Heart right ventricle (tissue), 16 donors: ENCODE measurements at places on chromosomes 1 and 21. TPM values are rescaled to one million over a fixed set of nuclear protein-coding genes. Genes with fewer than 3 reads are reported as not detected.

The MMP23B gene
- total RNA-seq = 65.0 TPM

DNA sequence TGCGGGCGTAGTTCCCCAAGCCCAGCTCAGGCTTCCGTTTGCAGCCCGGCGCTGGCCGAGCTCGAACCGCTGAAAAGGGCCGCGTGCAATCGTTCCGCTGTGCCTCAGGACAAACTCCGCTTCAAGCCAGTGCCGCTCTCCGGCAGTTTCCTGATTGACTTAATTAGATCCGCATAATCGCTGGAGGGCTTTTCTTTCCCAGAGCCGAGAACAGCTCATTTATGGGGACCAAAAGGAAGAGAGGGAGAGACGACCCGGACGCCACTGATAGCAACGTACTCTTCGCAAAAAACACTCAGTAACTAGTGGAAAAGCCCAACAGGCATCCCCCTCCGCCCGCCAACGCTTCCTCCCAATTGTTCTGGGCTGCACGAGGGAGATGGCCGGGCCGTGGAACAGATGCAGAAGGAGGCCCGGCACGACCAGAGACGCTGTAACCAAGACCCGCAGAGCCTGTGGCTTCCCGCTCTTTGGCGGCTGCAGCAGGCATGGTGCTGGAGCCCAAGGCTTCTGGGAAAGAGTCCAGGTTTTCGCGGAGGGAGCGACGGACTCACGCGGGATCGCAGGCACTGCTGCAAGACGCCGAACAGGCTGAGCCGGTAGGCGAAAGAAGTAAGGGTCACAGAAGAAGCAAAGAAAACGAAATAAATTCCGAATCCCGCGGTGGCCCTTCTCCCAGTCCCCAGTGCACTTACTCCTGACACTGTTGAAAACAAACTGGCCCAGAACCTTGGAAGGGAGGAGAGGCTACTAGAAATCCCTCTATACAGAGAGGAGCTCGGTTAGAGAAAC lies 3.6 kb upstream of the FOXD2 start:
- DNase-seq = peak; percentile 65

DNA sequence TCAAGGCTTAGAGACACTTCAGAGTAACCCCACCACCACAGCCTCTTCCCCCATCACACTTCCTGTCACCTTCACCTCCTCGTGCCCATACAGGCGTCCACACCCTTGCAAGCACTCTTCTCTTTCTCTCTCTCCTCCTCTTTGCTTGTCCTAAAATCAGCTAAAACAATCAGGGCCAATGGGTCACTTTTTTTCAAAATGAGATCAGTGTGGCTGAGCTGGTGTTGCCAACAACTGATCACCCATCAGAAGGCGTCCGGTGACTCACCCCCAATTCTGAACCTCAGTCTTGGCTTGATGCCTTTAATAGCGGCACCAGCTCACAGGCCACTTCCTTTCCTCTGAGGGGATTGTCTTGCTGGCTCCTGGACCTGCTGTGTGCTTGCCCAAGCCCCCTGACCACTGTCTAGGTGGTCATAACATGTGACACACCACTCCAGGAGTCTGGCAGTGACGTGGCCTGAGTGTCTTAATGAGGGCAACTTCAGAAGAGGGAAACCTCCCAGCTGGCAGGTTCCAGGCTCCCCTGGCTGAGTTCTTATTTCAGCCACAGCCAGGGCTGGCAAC lies 1.6 kb downstream of the DRAXIN start:
- no peak for DNase-seq

DNA sequence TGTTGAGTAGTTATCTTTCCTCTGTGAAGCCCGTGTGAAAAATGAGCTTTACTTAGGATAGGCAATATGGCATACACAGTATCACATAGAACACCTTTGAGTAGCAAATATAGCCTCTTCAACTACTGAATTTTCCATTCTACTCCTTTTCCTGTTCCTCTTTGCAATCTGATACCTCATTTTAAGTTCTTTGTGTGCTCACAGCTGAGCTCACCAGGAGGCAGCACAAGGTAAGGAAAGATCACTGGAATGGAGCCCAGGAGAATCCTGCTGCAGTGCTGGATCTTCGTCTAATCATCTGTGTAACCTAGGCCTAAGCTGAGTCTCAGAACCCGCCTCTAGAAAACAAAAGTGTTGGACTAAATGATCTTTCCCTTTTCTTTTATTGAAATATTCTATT lies 171.0 kb downstream of the LRRC40 start:
- no peak for DNase-seq

DNA sequence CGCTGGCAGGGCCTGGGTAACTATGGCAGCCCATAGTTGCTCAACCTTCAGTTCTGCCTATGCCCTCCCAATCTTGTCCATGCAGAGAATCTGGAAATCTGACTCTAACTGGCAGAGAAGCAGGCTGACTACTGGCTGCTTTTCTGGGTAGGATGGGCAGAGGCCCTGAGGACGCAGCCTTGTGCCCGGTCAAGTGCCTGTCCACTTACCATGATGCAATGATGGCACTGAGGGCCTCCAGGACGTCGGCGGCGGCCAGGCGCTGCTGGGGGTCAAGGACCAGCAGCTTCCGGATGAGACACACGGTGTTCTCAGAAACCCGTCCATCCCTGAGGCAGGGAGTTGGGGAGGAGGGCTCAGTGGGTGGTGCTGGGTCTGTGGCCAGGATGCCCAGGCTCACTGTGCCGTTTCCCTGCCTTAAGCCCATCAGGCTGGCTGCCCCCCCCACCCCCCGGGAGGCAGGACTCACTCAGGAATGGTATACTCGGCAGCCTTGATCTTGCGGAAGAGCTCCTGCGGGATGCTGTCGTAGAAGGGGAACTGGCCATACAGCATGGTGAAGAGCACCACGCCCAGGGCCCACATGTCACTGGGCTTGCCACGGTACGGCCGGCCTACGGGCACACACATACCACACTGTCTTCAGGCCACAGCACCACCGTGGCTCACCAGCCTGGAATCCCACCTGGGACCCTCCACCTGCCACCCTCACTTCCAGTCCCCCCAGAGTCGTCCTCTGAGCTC lies 20.4 kb upstream of the EVA1B start:
- DNase-seq = no peak
